Stimulated activated CD4-positive, alpha-beta T cell treated with anti-CD3 and anti-CD28 coated beads, Interleukin-15, amount 100 ng/mL, for 1 hour (primary cell): ENCODE measurements at places on chromosomes 1 and 21.

GRCh38 chr1:219058891-219059820, 114.5 kb upstream of the LYPLAL1 start:
- DNase-seq: no peak

- no peak for DNase-seq
Measured at GRCh38 chr1:69284508-69284907, 283.2 kb upstream of the LRRC7 start.

DNA sequence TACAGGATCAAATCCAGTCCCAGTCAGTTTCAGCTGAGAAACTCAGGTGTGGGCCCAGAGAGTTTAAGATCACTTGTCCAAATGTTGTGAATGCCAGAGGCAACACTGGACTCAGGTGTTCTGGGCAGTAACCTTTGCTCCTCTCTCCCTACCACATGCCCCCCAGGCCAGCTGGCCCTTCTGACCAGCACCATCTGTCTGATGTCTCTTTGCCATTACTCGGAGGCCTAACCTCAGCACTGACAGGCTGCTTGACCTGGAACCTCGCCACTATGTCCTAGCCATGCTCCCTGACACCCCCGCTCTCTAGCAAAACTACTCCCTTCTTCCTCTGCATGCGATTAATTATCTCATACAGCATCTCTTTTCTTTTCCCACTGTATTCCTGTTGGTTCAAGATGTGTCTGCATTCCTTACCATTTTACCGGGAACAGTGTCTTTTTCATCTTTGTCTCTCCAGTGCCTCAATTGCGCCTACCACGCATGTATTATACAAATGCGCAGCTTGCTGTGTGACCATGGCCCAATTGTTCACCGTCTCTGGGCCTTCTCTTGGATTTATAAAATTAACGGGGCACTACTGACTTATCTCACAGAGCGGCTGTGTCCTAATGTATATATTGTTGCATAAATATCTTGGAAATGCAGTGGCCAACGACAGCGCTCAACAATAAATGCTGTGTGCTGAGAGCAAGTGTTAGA, 159.5 kb upstream of the IRF2BP2 start:
- DNase-seq: no peak

- no peak for DNase-seq
Measured at GRCh38 chr21:41304068-41304720, 12.4 kb upstream of the FAM3B start.

GRCh38 chr1:212749821-212750535, 41.6 kb downstream of the NSL1 start:
- no peak for DNase-seq

DNA sequence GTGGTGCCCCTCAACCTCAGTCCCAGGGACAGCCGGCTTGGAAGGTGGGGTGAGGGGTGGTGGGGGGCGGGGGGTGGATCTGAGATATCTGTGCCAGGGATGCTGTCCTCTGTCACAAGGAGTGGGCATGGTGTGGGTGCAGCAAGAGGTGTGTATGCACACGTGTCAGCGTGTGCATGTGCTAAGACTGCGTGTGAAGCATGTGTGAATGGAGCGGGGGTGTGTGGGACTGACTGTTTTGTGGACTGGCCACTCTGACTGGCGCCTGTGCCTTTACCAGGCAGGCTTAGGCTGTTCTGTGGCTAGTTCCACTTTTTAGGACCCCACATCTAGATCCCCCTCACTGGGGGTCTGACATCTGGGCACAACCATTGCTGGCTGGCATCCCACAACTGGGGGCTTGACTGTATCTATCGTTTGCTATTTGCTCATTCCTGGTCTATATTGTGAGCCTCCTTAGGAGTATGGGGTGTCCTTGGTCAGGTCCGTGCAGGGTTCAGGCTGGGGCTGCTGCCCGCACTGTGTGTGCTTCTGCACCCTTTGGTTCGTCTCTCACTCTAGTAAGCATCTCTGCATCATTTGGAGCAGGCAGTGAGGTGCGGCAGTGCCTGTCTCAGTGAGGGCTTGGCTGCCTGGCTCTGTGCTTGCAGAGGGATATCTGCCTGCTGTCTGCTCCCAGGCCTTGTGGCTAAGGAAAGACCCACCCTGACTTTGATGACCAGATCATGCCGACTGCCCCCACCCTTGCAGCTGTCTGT, 1.9 kb downstream of the AMPD2 start:
- no peak for DNase-seq

- no peak for DNase-seq
Measured at GRCh38 chr1:1100296-1100695, 15.6 kb downstream of the C1orf159 start.

GRCh38 chr1:59214248-59215208, 82.4 kb upstream of the FGGY start:
- DNase-seq: no peak
